Lower leg skin (tissue), 4 donors: ENCODE measurements at places on chromosomes 16 and 17.

DNA sequence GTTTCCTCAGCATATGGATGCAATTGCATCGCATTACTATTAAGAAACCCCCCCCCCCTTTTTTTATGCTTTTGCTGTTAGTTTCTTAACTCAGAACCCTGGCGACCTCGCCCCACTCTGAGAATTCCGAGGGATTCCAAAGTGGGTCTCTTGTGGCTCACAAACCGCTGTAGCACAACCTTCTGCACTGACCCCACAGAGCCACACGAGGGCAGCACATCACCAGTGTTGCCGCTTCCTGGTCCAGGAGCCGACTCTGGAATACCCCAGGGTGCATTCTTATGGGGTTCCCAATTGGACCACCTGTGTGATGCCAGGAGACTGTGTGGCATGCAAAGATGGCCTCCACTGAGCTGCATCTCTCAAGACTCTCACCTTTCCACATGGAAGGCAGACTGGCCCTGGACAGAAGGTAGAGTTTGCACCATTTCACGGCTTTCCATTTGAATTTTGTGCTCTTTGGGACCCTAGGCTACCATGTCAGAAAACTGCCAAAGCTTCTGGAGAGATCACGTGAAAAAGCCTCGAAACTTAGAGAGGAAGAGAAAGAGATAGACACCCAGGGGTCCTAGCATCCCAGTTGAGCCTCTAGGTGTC lies 432.7 kb upstream of the ASIC2 start:
- peak; percentile 15 for DNase-seq

DNA sequence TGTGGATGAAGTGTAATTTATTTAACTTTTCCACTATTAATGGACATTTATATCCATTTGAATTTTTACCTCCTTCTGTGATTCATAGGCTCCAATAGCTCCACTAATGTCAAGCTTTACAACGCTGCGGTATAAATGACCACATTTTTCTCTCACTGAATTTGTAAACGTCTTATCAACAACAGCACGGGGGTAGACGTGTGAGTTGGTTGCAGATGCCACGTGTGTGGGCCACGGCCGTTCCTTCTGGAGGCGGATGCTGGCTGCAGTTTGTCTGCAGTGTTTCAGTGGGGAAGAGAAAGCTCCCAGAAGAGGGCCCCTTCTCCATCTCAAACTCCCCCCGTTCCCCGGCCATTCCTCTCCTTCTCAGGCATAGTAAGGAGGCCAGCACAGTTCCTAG lies 68.2 kb upstream of the XYLT1 start:
- DNase-seq, result no peak

DNA sequence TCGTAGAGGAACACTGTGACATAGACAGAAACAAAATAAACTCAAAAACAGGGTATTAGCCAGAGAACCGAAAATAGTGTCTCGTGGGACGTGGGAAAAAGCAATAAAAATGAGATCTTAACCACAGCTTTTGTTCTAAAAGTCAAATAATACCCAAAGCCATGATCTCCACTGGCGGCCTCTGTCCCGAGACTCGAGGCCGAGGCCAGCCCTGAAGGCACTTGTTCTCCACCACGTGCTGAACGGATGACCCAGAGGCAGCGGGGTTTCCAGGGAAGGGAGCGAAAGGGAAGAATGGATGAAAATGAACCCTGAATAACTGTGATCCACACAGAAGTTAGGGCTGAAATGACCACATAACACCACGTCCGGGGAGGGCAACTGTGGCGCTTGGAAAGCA lies 84.8 kb upstream of the CREBBP start:
- DNase-seq, result no peak

- no peak for DNase-seq
Observed at GRCh38 chr17:62808576-62808970, 459 bp upstream of the MARCHF10 start.

DNA sequence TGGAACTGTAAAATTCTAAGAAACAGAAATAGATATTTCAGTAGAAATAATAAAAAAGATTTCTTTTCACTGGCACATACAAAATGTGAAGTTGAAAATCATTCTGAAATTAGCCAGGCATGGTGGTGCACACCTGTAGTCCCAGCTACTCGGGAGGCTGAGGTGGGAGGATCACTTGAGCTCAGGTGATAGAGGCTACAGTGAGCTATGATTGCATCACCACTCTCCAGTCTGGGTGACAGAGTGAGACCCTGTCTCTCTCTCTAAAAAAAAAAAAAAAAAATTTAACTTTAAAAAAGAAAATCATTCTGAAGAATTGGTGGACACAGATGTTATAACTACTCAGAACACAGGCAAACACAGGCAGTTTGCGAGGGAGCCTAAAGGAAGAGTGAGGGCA lies 97.7 kb upstream of the FA2H start:
- DNase-seq, result no peak

- DNase-seq, result peak; percentile 82
Observed at GRCh38 chr17:80989586-80989913, 2.1 kb upstream of the CHMP6 start.

- no peak for DNase-seq
Observed at GRCh38 chr16:8630255-8630953, 8.9 kb downstream of the METTL22 start.

DNA sequence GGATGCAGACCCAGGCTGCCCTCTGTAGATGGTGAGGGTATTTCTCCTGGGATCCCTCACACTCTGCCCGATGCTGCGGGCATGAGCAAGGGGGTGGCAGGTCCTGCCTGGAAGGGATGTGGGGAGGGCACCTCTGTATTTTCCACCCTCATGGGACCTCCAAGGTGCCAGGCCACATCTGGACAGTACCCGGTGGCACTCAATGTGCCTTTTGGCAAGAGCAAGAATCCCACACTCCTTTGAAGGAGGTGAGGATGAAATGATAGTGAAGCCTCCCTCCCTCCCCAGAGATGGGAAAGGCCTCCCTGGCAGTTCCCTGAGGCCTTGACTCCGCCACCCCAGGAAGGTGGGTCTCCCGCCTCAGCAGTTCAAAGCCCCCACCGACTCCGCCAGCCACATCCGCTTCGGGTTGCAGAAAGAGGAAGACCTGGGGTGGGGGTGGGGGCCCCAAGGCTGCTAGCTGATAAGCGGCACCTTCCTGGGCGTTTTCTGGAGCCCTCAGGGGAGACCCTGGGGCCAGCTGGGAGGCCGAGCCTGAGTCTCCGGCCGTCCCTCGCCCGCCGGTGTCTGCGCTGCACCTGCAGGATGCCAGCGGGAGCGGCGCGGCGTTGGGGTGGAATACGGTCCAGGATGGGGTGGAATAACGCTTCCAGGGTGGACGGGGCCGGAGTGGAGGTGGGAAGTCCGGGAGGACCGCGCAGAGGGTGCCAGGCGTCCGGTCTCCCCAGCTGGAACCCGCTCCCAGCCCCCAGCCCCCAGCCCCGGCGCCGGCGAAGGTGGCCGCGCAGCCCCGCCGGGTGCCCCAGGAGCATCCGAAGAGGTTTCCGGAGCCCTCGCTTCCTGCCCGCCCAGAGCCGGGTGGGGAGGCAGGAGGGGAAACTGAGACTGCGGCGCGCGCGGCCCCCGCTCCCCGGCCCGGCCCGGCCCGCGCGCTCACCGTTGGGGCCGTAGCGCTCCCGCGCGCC lies 718 bp downstream of the ATP2A3 start:
- no peak for DNase-seq

DNA sequence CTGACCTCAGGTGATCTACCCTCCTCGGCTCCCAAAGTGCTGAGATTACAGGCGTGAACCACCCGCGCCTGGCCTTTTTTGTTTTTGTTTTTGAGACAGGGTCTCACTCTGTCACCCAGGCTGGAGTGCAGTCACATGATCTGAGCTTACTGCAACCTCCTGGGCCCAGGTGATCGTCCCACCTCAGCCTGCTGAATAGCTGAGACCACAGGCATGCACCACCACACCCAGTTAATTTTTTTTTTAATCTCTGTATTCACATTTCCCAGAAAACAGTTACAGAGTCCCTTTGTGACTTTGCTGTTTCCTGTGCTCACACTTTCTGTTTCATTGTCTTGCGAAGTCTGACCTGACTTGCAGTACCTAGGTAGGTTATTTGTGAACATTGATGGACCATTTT lies 2.7 kb downstream of the CLUAP1 start:
- no peak for DNase-seq

- peak; percentile 58 for DNase-seq
Observed at GRCh38 chr17:32357615-32358014, 7.7 kb downstream of the ZNF207 start.

DNA sequence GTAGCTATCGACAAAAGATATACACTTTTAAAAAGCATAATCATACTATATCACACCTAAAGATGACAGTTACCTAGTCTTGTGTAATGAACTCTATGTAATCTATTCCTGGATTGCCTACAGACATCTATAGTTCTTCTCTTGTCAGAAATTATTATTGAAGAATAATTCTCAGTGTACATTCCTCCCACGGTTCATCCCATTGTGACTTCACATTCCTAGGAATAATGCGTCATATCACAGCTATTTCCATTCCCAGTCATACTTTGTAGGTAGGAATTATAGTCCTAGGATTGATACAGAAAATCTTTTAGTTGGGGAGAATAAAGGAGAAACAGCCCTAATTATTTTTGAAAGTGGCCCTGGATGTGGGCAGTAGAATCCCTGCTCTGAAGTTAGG lies 44.0 kb upstream of the ABCC11 start:
- no peak for DNase-seq

DNA sequence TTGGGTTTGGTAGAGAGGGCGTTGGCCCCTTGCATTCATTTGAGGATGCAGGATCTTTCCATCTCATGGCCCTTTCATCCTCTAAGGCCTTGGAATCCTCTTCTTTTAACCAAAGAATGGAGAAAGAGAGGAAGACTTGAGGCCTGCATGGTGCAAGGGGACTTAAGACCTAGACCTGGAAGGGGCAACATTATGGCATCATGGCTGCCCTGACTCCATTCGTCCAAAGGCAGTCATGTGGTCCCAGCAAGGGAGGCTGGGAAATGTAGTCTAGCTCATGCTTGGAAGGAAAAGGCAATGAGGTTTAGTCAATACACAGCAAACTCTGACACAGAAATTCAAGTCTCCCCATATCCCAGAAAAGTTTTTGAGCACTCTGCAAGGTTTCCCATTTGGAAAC lies 30.7 kb upstream of the CDRT4 start:
- DNase-seq, result no peak

DNA sequence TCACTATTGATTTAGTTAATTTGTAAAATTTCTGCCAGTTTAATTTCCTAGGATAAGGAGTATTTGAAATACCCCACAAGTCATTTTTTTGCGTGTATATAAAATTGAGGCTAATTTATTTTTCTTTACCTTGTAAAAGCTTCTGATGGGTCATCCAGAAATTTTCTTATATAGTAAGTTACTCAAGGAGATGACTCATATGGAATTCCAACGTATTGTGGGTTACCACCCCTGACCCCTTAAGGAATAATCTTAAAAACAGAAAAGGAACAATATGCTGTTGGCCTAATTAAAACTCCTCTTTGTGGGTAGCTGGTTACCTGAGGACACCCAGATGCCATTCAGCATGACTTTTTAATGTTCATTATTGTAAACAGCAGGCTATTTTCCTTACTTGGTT lies 13.6 kb downstream of the HEATR6 start:
- DNase-seq, result no peak

GRCh38 chr17:70169709-70170597 lies 621 bp downstream of the KCNJ2 start:
- no peak for DNase-seq

- no peak for DNase-seq
Observed at GRCh38 chr17:43019418-43019817, 2.8 kb downstream of the VAT1 start.

DNA sequence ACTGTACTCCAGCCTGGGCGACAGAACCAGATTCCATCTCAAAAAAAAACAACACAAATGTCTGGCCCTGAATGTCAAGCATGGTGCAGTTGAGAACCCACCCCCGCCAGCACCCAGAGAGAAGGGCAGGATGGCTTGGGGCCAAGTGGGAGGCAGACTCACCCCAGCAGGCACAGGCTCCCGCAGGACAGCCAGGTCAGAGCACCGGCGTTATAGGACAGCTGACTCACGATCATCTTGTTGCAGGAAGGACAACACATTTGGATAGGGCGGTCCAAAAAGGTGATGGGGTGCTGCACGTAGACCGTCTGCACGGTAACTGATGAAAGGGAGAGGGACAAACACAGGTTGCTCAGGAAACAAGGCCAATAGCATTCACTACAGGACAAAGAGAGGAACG lies 33.3 kb downstream of the LITAF start:
- DNase-seq, result no peak

- no peak for DNase-seq
Observed at GRCh38 chr16:86714166-86714565, 135.8 kb downstream of the FOXL1 start.

GRCh38 chr17:1529863-1530262 lies 13.5 kb upstream of the INPP5K start:
- no peak for DNase-seq

DNA sequence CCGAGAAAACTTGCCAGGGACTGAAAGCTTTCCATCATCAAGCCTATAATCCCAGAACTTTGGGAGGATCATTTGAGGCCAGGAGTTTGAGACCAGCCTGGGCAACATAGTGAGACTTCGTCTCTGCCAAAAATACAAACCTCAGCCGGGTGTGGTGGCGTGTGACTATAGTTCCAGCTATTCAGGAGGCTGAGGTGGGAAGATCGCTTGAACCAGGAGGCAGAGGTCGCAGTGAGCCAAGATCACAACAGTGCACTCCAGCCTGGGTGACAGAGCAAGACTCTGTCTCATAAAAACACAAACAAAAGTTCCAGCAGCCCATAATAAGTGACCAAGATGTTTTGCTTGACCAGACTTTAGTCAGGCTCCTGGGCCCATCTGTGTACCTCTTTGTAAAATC lies 1.9 kb downstream of the MEAK7 start:
- no peak for DNase-seq

- no peak for DNase-seq
Observed at GRCh38 chr17:33383488-33384023, 90.5 kb upstream of the ASIC2 start.

DNA sequence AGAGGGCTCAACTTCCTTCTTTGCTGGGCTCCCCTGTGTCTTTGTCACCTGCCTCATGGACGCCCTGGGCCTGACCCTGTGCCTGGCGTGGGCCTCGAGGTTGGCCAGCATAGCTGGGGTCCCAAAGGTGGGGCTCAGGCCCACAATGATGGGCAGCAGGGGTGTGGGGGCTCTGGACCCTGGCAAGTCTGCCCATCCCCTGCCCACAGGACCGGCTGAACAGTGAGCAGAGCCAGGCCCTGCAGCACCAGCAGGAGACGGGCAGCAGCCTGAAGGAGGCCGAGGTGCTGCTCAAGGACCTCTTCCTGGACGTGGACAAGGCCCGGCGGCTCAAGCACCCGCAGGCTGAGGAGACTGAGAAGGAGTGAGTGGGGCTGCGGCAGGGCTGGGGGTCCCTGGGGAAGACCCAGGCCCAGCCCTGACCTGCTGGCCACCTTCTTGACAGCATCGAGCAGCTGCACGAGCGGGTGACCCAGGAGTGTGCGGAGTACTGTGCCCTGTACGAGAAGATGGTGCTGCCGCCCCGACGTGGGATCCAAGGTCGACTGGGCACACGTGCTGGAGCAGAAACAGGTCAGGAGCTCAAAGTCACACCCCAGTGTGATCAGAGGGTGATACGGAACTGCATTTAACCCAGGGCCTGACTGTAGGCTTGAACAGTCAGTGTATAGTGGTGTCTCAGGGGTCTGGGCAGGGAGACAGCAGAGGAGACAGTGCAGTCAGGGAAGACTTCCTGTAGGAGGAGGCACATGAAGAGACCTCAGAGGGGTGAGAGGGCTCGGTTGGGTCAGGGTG lies 3.8 kb downstream of the EVPLL start:
- peak; percentile 77 for DNase-seq

- DNase-seq, result no peak
Observed at GRCh38 chr17:28211811-28212210, 107.2 kb upstream of the TMEM97 start.

GRCh38 chr17:77634710-77635109 lies 323.8 kb upstream of the TNRC6C start:
- no peak for DNase-seq

GRCh38 chr17:18190628-18191235 lies 7.1 kb downstream of the ALKBH5 start:
- no peak for DNase-seq
